Astrocyte of the hippocampus (primary cell): ENCODE measurements at places on chromosomes 13 and 19.
A peak's percentile ranks its signal among the peaks of the same experiment; 100 is the strongest.

DNA sequence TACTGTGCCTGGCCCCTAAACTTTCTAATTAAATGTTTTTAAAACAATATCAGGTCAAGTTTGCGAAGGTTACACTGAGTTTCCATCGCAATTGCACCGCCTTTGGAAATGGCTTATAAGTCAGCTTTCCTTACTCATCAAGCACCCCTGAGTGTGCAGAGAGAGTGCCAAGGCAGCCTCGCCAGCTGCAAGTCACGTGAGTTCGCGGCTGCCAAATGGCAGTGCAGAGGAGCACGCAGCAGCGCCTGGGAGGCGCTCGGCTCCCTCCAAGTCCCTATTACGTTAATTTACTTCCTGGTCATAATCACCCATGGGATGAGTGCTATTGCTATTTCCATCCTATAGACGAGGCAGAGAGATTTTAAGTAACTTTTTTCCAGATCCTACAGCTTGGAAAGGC is 319.6 kb downstream of the TEX29 start:
- no peak for DNase-seq

- no peak for DNase-seq
Measured at GRCh38 chr19:16368385-16369305, 44.0 kb downstream of the KLF2 start.

DNA sequence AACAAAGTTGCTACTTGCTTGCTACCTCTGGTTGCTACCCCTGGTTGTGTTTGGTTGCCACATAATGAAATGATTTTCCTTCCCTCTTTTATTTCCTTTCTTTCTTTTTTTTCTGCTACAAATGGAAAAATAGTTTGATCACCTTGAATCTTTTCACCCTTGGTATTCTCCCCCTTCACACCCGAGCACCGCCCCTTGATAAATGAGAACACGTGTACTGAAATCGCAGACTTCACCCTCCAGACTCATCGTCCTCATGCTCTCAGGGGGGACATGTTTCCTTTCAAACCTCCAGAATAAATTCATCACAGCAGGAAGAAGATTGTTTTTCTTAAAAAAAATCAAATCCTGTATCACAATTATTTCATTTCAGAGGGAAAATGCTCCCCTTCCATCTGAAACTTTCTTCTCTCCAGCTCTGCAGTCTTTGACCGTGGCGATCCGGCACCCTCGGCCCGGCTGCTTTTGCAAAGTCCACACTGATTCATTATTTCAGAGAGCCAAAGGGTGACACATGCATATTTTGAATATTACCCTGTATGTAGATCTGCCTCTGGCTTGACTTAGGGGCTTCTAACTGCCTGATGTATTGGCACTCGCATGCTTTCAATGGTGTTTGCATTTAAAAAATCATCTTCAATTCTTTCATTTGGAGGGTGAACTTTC is 222.6 kb upstream of the MAB21L1 start:
- peak; percentile 54 for DNase-seq

GRCh38 chr19:18049385-18049784 is 37.3 kb downstream of the IL12RB1 start:
- peak; percentile 63 for DNase-seq

- DNase-seq: no peak
Measured at GRCh38 chr19:23904406-23904805, 10.3 kb upstream of the ZNF726 start.
